ENCODE measurements at places on chromosomes 2 and 18.

GRCh38 chr2:222753251-222753824 is 81.9 kb downstream of the MOGAT1 start:
- no peak for DNase-seq

DNA sequence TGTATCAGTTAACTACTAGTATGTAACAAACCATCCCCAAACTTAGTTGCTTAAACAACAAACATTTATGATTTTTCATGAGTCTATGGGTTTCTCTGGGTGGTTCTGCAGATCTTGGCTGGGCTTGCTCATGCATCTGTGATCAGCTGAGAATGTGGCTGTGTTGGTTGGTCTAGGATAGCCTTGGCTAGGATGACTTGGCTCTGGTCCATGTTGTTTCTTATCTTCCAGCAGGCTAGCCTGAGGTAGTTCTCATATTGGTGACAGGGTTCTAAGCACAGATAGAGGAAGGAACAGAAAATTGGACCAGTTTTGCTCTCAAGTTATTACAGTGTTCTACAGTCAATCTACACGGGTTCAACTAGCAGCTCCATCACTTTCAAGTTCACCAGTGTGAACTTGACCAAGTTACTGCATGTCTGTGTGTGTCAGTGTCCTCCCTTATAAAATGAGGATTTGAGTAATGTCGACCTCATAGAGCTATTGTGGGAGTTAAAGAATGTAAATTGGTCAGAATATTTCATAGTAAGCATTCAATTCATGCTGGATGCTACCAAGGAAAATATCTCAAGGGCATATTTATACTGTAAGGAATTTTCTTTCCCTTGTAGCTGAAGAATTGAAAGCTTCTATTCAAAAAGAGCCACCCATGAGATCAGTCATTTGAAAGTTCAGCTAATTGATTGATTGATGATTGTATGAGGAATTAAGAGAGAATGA is 65.3 kb downstream of the MYO3B start:
- no peak for DNase-seq

- no peak for DNase-seq
These were observed 6.5 kb downstream of the PIAS2 start for GRCh38 chr18:46910856-46911255.

GRCh38 chr18:79737426-79737825 is 57.8 kb downstream of the CTDP1 start:
- no peak for DNase-seq

Data from activated naive CD8-positive, alpha-beta T cell treated with anti-CD3 and anti-CD28 coated beads, Interleukin-2, amount 50 U/mL, for 24 hours (primary cell).